ENCODE measurements at places on chromosomes 11 and 22.

DNA sequence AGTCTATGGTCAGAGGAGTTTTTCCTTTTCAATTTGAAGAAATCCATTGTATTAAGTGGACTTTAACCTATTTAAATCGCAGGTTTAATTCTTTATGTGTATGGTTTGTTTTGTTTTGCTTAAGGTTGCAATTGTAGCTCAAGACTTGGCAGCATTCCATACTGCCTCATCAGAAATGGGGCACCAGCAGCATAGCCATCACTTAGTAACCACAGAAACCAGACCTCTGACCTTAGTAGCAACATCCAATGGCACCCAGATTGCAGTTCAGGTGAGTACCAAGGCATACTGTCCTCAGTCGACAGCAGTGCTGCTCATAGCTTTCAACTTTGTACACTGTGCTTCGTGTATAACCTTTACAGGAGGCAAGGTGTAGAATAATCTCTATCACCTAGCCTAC lies 48.4 kb upstream of the WEE1 start:
- no peak for DNase-seq

GRCh38 chr11:47055534-47055933 lies 119.0 kb downstream of the CSTPP1 start:
- no peak for DNase-seq

DNA sequence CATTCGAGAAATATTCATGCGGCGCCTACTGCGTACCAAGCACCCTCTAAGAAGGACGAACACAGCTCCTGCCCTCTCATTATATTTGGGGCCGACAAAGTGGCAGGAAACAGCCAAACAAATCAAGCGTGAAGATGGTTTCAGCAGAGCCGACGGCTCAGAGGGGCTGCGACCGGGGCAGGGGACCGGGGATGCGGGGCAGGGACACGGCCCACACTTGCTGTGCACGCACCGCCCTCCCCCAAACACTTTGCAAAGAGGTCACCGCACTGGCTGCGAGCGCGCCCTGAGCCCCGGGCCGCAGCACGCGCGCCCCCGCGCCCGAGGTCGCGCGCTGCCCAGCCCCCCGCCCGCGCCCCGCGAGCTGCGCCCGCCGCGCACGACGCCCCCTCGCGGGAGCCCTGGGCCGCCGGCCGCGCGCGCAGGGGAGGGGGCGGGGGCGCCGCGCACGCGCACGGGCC lies 255 bp upstream of the SYNGR1 start:
- peak; percentile 94 for DNase-seq

GRCh38 chr22:19799322-19800190 lies 39.0 kb downstream of the TBX1 start:
- DNase-seq = peak; percentile 99

DNA sequence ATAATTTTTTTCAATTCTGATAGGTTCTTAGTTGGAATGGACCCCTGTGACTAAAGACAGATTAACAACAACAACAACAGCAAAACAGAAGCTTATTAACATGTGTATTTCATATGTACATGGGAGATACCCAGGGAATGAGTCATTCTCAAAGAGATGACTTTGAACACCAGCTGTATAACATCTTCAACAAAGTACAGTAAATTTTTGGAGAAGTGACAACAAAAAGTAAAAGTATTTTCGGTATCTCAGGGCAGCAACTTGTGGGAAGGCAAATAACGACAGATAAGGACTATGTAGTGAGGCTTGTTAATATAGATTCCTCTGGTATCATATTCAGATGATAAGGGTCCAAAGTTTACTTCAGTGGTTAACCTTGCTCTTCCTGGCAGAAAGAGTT lies 573.4 kb upstream of the RAG2 start:
- DNase-seq = no peak

GRCh38 chr22:21866833-21867527 lies 465 bp downstream of the MAPK1 start:
- peak; percentile 84 for DNase-seq

DNA sequence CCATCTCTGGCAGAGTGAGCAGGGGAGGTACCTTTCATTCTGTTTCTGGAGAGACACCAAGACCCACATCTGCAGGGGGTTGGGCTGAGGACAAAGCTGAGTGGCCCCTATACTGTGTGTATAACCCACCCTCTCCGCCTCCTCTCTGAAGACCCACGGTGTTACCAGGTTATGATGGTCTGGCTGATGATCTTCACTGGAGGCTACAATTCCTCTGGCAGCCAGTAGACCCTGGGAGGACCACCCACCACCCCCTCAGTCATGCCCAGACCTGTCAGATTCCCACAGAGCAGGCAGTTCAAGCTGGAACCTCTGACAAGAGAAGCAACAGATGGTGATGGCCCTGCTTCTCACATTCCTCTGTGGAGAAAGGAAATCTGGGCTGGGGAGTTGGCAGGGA lies 11.4 kb upstream of the KCNJ1 start:
- DNase-seq = no peak

GRCh38 chr22:27919942-27920755 lies 1.1 kb upstream of the PITPNB start:
- DNase-seq = peak; percentile 51

DNA sequence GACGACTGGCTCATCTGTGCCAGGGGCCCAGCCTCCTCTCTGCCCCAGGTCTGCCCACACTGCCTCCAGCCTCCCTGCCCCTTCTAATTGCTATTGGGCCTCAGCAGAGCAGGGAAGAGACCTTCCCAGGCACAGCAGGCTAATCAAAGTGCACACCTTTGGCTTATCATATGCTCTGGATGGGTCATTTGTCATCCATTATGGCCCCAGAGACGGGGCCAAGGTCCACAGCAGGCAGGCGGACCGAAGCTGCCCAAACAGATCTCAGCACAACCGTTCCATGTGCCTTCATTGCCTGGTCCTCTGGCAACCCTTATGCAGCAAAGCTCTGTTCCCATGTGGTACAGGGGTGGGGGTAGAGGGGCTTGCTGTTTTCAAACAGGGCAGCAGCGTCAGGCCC lies 66.6 kb downstream of the TP53I11 start:
- peak; percentile 54 for DNase-seq

- no peak for DNase-seq
Observed at GRCh38 chr11:8775332-8775731, 92.7 kb downstream of the RPL27A start.

DNA sequence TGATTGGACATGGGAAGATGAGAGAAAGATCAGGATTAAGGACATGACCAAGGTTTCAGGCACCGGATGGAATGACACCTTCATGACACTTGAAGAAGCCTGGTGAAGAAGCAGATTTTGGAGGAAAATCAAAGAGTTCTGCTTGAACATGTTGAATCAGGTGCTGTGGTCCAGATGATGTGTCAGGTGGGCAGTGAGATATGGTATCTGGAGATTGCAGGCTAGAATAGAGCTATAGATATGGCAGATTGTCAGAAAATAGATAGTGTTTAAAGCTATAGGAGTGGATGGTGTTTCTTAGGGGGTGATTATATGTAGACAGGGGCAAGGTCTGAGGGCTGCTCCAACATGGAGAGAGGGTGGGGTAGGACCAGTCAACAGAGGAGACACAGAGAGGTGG lies 40.2 kb downstream of the PANX1 start:
- DNase-seq = no peak

GRCh38 chr11:18203723-18204122 lies 31.1 kb downstream of the MRGPRX4 start:
- DNase-seq = peak; percentile 73

GRCh38 chr11:112437096-112437495 lies 176.4 kb upstream of the PLET1 start:
- no peak for DNase-seq

DNA sequence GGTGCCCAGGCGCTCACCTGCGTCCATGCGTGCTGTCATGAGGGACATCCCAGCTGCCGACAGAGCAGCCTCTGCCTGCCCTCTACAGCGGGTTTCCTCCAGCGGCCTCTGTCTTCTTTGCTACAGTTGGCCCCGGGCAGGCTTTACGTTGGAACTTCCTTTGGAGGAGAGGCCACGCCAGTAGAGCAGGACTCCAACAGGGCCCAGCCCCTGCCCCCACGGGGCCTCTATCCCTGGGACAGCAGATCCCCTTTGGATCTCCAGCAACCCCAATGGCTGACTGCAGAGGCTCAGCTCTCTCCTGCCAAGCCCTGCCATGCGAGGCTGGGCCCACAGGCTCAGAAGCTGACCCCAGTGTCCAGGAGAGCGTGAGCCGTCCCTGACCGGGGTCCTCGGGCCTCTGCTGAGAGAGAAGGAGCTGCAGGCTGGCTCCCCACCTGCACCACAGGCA lies 12.1 kb downstream of the TRPM5 start:
- no peak for DNase-seq

DNA sequence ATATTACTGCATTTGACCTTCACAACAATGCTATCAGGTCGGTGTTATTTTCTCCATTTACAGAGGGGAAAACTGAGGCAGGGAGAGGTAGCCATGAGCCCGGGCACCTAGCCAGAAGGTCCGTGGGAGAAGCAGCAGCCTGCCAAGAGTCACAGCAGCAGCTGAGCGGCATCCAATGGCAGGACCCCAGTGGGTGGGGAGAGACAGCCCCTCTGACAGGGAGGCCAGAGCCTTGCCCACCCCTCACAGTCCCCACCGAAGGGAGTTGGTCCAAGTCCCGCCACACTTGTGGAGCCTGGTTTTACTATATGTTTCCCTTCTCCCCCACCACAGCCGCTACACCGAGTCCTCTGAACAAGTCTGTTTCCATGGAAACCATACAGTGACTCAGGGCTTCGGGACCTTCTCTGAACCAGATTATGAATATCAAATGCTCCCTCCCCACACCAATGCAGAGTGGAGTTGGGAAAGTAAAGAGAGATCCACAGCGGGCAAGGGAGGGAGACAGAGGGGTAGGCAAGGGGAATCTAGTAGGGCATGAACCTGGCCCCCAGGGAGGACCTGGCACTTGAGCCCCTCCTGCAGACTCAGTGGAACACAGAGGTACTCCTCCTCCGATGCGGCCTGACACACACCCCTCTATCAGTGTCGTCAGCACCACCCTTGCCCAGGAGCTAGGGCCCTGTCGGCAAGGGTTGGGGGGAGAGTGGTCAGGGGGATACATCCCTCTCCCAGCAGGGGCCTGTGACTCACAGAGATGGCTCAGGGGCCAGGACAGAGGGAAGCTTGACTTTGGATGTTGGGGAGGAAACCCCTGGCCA lies 2.5 kb downstream of the CHST1 start:
- peak; percentile 100 for DNase-seq

DNA sequence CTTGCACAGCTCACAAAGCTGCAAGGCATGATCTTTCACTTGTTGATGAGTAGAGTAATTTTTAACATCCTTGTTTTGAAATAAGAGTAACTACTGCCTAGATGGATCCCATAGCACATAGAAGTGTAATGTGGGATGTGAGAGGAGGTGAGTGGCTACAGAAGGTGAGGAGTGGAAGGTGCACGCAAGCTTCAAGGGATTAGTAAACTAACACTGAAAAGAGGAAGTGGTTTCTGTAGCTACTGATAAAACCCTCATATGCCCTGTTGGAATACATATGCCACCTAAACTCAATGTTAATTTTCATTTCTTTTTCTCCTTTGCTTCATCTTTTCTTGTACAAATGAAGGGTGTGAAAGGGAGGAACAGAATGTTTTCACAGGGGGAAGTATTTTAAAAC lies 22.0 kb upstream of the CTSC start:
- DNase-seq = no peak

DNA sequence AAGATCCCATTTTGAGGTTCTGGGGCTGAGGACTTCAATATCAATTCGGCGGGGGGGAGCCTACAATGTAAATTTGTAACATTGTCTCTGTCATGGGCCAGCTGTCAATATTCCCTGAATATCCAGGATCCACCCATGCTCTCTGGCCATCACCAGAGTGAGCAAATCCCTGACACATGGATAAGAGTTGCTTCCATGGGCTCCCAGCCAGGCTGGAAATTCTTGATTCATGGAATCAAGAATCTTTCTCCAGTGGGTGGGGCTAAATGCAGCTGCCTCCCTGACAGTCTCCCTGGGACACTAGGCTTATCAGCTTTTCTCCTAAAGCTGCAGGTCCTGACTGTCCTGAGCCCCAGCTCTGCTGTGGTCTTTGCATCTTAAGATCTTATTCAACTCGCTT lies 86.9 kb upstream of the IGLL5 start:
- peak; percentile 42 for DNase-seq

GRCh38 chr11:128407962-128408361 lies 179.4 kb downstream of the ETS1 start:
- no peak for DNase-seq

DNA sequence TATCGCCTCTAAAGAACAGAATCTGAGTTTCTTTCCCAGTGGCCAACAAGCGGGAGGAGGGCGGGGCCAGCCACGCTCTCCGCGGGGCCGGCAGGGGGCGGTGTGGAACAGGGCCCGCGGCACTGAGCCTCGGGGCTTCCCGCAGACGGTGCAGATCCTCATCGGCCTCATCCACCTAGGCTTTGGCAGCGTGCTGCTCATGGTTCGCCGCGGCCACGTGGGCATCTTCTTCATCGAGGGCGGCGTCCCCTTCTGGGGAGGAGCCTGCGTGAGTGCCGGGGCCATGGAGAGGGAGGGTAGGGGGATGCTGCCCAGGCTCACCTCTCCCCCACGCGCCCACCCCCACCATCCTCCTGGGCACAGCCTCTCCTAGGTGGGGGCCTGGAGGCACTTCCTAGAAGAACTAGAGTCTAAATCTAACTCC lies 10.7 kb downstream of the MS4A15 start:
- DNase-seq = peak; percentile 65

DNA sequence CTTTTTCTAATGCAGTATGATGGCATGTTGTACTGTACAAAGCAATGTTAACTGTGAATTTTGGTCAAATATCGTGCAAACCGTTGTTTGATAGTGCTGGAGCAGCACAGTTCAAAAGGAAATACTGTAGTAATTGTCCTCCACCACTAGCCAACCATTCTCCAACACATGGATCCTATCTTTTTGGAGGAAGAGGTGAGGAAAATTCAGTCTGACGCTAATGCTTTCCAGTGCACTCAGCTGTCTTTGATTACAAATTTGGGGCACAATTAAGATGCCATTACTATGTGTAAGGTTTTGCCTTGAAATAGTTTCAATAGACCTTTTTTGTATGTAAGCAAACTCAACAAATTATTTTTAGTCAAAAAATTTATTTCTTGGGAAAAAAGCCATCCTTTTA lies 240.5 kb upstream of the CCDC179 start:
- DNase-seq = no peak

GRCh38 chr11:1152316-1153104 lies 5.2 kb upstream of the MUC5AC start:
- peak; percentile 84 for DNase-seq

DNA sequence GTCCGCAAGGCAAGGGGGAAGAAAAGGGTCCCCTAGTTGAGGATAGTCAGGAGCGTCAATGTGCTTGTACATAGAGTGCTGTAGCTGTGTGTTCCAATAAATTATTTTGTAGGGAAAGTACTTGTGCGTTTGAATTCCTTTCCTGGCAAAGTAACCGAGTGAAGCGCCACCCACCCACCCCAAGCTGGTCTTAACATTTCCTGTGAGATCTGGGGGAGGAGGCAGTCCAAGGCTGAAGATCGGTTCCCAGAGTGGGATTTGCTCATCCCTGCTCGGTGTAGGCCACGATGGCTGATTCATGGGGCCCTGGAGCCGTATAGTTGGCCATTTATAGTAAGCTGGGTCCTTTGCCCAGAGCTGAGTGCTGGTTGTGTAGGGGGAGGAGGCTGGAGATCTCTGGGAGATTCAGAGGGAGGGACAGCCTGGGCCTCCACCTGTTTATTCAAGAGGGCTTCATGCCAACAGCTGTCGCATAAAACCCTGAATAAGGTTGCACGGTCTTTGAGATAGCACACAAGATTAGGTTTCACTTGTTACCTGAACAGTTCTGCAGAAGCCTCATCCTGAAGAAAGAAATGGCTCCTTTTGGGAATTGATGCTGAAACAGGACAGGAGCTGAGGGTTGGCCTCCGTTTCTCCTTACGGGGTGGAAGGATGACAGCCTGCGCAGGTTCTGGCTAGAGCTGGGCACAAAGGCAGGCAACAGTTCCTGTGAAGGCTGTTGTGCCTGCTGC lies 2.4 kb downstream of the ATF4 start:
- peak; percentile 92 for DNase-seq
